GM19239 (cell line): ENCODE measurements at places on chromosomes 11 and 22.

- DNase-seq: no peak
Measured at GRCh38 chr11:125375146-125375545, 120.9 kb downstream of the FEZ1 start.

DNA sequence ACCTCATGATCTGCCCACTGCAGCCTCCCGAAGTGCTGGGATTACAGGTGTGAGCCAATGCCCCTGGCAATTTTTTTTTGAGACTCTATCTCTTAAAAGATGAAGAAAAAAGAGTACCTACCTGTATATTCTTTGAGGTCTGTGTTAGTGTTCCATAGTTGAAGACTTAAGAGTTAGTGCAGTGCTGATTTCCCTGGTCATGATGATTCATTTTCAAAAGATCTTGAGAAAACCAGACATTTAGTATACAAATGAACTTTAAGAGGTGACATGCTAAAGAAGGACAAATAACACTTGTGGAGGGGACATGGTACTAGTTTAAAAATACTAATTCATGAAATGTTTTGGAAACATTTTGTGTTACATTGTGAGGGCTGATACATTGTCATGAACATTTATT lies 17.7 kb downstream of the CBL start:
- no peak for DNase-seq

DNA sequence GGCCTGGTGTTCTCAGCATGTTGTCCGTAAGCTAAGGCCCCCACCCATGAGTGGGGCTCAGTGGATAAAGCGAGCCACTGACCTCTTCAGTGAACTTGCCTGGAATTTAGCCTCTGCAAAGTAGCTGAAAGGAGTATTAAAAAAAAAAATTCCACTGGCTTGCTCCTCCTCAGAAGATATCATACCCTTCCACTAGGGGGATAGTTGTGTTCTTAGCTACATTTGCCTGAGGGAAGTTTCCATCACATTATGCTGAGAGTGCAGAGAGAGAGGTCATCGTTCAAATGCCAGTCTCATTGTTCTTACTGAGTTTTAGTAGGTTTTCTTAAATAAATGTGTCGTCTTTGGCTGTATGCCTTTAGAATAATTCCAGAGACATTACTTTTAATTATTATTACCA lies 879.7 kb downstream of the JRKL start:
- DNase-seq: peak; percentile 2

DNA sequence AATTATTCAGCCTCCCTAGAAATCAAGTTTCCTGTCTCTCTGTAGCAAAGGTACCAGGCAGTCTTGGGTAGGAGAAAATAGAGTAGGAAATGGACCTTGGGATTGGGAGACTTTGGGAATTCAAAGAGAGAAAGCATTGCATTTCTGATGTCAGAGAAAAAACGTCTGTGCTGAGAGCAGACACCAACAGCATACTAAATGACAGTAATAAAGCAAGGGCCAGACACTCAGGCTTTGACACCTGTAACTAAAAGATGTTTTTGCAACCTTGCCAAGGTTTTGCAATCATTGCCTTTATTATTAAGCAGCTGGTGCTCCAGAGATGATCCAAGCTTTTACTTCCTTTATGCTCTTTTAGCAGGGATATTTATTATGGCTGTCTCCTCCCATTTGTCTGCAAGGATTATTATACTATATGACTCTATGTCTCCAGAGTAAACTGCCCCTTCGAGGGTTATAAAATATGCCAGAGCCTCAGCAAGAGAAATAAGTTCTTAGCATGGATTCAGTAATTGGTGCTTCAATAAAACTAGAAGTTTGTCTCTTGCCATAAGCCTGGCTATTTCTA lies 85.2 kb upstream of the GRAMD1B start:
- DNase-seq: no peak

- DNase-seq: no peak
Measured at GRCh38 chr11:35978183-35978582, 34.3 kb downstream of the LDLRAD3 start.

DNA sequence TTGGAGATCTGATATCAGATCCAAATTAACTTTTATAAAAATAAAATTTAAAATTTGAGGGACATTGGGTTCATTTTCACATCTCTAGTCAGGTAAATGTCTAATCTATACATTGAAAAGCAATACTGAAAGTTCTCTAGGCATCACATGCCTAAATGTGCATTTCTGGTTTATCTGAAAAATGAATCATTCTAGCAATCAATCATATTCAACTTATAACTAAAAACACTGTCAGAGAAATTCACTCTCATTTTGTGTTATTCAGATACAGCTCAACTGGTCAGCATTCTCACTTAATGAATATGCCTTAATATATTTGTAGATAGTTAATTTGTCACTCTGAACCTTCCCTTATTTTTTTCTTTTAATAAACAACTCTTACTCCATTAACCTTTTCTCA lies 243.2 kb downstream of the CASP12 start:
- DNase-seq: no peak

DNA sequence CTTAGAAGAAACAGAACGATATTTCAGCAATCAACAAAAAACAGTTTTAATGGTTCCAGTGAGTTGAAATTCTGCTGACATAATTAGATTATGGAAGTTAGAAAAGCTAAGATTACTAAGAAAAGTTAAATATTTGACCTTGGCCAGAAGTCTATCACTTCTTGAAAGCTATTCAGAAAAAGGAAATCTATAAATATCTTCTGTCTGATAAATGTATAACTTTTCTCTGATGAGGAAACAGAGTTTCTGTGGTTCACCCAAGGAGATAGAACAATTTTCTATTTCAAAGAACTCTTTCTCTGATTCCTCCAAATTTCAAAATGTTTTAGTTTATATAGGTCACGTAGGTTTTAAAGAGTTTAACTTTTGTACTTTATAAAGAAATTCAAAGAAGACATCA lies 438.4 kb upstream of the CHORDC1 start:
- DNase-seq: peak; percentile 1

DNA sequence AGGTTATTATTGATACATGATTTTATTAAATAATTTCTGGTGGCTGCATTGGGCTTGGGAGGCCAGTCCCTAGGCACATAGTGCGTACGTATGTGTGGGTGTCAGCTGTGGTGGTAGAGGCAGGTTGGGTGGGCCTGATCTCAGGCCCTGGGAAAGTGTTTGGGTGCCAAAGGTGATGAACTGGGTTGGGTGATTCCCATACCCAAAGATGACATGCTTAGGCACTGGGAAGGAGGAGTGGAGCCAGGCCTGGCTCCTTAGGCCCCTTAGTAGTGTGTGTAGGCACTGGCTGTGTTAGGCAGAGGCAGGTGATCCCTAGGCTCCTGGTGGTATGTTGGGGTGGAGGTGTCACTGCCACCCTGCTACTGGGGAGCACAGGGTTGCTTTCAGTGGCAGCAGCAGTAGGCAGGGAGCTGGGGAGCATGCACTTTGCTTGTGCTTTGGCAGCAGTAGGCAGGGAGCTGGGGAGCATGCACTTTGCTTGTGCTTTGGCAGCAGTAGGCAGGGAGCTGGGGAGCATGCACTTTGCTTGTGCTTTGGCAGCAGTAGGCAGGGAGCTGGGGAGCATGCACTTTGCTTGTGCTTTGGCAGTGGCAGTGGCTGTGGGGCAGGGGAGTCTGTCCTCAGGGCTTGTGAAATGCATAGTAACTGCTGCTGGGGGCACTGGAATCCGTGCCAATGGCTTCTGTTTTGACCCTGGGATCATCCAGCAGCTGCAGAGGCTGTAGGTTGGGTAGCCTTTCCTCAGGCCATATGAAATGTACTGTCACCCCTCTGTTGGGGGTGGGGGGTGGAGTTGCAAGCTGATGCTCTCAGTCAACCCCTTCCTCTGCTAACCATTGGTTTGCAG lies 84.4 kb downstream of the RRM1 start:
- DNase-seq: no peak

- no peak for DNase-seq
Measured at GRCh38 chr22:49297286-49297870, 530.3 kb downstream of the BRD1 start.

GRCh38 chr11:12188548-12189317 lies 78.3 kb downstream of the MICAL2 start:
- peak; percentile 28 for DNase-seq

GRCh38 chr11:72410956-72411355 lies 23.4 kb downstream of the CLPB start:
- DNase-seq: no peak
